Smooth muscle cell of trachea (primary cell): ENCODE measurements at places on chromosomes 6 and 20. TPM values are rescaled to one million over a fixed set of nuclear protein-coding genes. Genes with fewer than 3 reads are reported as not detected.

RBCK1 gene
- 91.0 and 119 TPM in 2 replicates for total RNA-seq

TCP11 gene
- 0.15 TPM in 1 of 2 replicates, not detected in the other for total RNA-seq

ACTL10 gene
- total RNA-seq = 3.0 and 3.3 TPM in 2 replicates

MOCS1 gene
- total RNA-seq = 6.4 and 17.9 TPM in 2 replicates

KLHDC3 gene
- total RNA-seq = 64.0 and 64.1 TPM in 2 replicates

TM9SF4 gene
- total RNA-seq = 31.4 and 48.1 TPM in 2 replicates

BPIFB4 gene
- total RNA-seq = not detected in 2 replicates

RAD21L1 gene
- under 0.01 TPM in 1 of 2 replicates, not detected in the other for total RNA-seq

HFE gene
- 20.7 and 29.5 TPM in 2 replicates for total RNA-seq

IP6K3 gene
- total RNA-seq = 0.50 TPM in 1 of 2 replicates, not detected in the other

SPDEF gene
- total RNA-seq = 0.15 TPM in 1 of 2 replicates, not detected in the other

CPNE5 gene
- total RNA-seq = 0.15 TPM in 1 of 2 replicates, not detected in the other

SOX4 gene
- total RNA-seq = 17.0 and 42.0 TPM in 2 replicates

GFRA4 gene
- total RNA-seq = not detected in 2 replicates

TXLNB gene
- 2.3 and 4.1 TPM in 2 replicates for total RNA-seq

UCKL1 gene
- total RNA-seq = 21.4 and 22.7 TPM in 2 replicates

BMP2 gene
- total RNA-seq = 4.2 and 20.7 TPM in 2 replicates

THEMIS gene
- not detected in 2 replicates for total RNA-seq

CEP85L gene
- 22.2 and 30.0 TPM in 2 replicates for total RNA-seq

MED20 gene
- total RNA-seq = 31.4 and 33.1 TPM in 2 replicates

POM121L2 gene
- total RNA-seq = not detected in 2 replicates

SLPI gene
- 0.33 TPM in 1 of 2 replicates, not detected in the other for total RNA-seq

ZNF831 gene
- total RNA-seq = not detected in 2 replicates

CYB5R4 gene
- total RNA-seq = 5.0 and 6.0 TPM in 2 replicates

RBM24 gene
- 0.29 and 2.3 TPM in 2 replicates for total RNA-seq

CRISP3 gene
- total RNA-seq = not detected in 2 replicates

KCNQ5 gene
- total RNA-seq = 0.87 and 1.2 TPM in 2 replicates

RGS17 gene
- 13.4 and 25.5 TPM in 2 replicates for total RNA-seq

OPRM1 gene
- total RNA-seq = under 0.01 TPM in 1 of 2 replicates, not detected in the other

RSPH3 gene
- total RNA-seq = 5.2 and 6.0 TPM in 2 replicates

OTOR gene
- not detected in 2 replicates for total RNA-seq

GHRH gene
- not detected in 2 replicates for total RNA-seq

CASS4 gene
- total RNA-seq = 10.5 and 12.4 TPM in 2 replicates

PTK6 gene
- 0.17 TPM in 1 of 2 replicates, not detected in the other for total RNA-seq

PM20D2 gene
- total RNA-seq = 3.3 and 3.8 TPM in 2 replicates

PLAGL1 gene
- 21.7 and 24.3 TPM in 2 replicates for total RNA-seq

APOBEC2 gene
- not detected in 2 replicates for total RNA-seq

TP53TG5 gene
- 0.50 TPM in 1 of 2 replicates, not detected in the other for total RNA-seq

BPIFA1 gene
- not detected in 2 replicates for total RNA-seq

VGLL2 gene
- total RNA-seq = not detected in 2 replicates

TBXT gene
- total RNA-seq = not detected in 2 replicates

GPR6 gene
- not detected in 2 replicates for total RNA-seq

PPP1R14C gene
- 0.29 and 0.33 TPM in 2 replicates for total RNA-seq

DPPA5 gene
- not detected in 2 replicates for total RNA-seq

C20orf144 gene
- under 0.01 and 0.44 TPM in 2 replicates for total RNA-seq

BTNL2 gene
- total RNA-seq = not detected in 2 replicates

ZBTB46 gene
- 9.9 and 17.5 TPM in 2 replicates for total RNA-seq

TJAP1 gene
- total RNA-seq = 11.2 and 12.4 TPM in 2 replicates

TSPO2 gene
- total RNA-seq = not detected in 2 replicates

PRPH2 gene
- total RNA-seq = 4.2 and 6.5 TPM in 2 replicates

PIGT gene
- total RNA-seq = 26.5 and 56.1 TPM in 2 replicates

SCGN gene
- total RNA-seq = not detected in 2 replicates

SLC17A1 gene
- not detected in 2 replicates for total RNA-seq

DEFB132 gene
- total RNA-seq = not detected in 2 replicates

ZSCAN31 gene
- 38.3 and 47.6 TPM in 2 replicates for total RNA-seq

FAM162B gene
- 0.33 and 1.0 TPM in 2 replicates for total RNA-seq

REM1 gene
- total RNA-seq = not detected in 2 replicates

VSX1 gene
- not detected in 2 replicates for total RNA-seq

FOXC1 gene
- 5.4 and 7.6 TPM in 2 replicates for total RNA-seq

RSPH4A gene
- total RNA-seq = 0.15 and 0.17 TPM in 2 replicates
